ENCODE measurements at places on chromosomes 11 and 22.

GRCh38 chr11:133934096-133934495 is 22.7 kb downstream of the IGSF9B start:
- no peak for DNase-seq

DNA sequence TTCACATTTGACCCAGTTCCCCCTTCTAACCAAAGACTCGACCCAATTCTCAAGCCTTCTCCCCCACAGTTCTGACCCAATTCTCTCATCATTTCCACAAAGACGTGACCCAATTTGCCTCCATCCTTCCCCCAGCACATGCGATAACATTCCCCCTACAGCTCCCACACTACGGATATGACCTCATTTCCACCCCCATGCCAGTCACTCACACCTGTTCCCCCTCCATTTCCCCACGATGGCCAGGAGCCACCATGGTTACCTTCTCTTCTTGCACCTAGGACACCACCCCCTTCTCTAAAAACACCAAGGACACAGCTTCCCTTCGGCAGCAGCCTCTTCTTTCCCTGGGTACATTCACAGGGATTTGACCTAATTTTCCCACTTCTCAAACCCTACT is 25.1 kb downstream of the CACNG2 start:
- no peak for DNase-seq

GRCh38 chr22:45441138-45441537 is 27.6 kb downstream of the RIBC2 start:
- peak; percentile 19 for DNase-seq

- no peak for DNase-seq
Measured at GRCh38 chr11:126519764-126520734, 164.6 kb downstream of the ST3GAL4 start.

DNA sequence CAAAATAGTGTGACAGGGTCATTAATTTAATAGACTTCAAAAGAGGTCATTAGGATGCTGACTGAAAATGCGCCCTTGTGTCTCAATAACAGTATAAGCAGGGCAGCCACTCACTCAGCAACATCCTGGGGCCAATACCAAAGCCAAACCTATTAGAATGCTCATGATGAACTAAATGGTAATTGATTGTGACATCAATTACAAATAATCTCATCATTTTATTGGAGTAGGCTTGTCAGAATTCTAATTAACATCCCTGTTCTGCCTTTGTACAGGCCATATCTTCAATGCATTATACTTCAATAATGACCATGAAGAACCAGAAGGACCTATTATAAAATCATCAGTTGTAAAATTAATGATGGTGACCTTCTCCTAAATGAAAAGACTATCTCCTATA is 64.2 kb downstream of the DNAJC24 start:
- no peak for DNase-seq

DNA sequence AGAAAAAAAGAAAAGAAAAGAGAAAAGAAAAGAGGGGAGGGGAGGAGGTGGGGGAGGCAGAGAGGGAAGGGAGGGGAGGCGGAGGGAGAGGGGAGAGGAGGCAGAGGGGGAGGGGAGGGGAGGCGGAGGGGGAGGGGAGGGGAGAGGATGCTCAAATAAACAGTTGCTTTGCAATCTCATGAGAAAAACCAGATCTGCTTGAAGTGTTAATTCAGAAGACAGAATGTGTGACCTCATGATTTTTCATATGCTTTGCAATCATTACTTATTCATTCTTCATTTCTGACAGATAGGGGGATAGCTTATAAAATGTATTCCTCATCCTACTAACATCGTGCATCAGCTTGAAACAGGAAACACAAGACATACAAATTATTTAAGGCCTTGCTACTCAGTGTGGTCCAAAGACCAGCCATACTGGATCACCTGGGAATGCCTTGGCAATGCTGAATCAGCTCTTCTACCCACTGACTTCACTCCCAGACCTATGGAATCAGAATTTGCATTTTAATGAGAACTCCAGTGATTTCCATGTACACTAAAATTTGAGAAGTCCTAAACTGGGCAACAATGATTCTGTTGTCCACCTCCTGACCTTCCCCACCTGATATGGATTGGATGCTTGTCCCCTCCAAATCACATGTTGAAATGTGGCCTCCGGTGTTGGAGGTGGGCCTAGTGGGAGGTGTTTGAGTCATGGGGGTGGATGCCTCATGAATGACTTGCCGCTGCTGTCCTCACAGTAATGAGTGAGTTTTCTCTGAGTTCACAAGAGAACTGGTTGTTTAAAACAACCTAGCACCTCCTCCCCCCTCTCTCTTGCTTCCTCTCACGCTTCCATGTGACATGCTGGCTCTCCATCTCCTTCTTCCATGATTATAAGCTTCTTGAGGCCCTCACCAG is 69.2 kb downstream of the CCDC34 start:
- DNase-seq: no peak

DNA sequence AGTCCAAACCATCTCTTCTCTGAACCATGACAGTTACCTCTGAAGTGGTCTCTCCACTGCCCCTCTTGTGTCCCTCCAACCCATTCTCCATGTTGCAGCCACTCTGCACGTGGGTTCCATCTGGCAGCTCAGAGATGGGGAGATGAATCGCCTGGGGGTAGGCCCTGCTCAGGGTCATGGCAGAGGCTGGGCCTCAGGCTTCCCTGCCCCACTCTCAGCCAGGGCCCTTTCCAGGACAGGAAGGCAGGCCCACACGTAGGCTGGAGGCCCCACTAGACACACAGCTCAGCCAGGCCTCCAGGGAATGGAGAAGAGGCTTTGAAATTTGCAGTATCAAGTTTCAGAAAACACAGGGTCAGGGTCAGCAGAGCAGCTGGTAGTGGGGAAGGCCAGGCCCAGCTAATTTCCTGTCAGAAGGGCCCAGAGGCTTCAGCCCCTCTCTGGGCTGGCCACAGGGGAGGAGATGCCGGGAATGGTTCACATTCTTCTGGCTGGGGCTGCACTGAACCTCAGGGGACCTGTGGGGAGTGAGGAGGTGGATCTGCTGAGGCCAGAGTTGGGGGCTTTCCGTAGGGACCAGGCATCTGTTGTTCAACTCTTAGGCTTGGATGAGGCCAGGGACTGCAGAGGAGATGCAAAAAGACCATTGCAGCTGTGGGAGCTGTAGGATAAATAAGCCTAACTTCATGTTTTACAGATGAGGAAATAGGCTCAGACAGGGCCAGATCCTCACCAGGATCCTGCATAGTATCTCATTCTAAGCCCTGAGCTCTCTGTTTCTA is 101.6 kb downstream of the SWAP70 start:
- DNase-seq: peak; percentile 86
